Activated T-cell treated with anti-CD3 and anti-CD28 coated beads, Interleukin-2, amount 50 U/mL, for 72 hours (primary cell): ENCODE measurements at places on chromosomes 12 and 14. TPM values are rescaled to one million over a fixed set of nuclear protein-coding genes. Genes with fewer than 3 reads are reported as not detected.

GRCh38 chr12:69331519-69331908 is 16.7 kb upstream of the LYZ start:
- peak overlapping the region; percentile 97 for H3K27ac ChIP-seq
- no peaks in the 10 kb centered on the region for H3K27me3 ChIP-seq
- H3K4me3 ChIP-seq, result peak overlapping the region; percentile 86
- no peak for DNase-seq
- H3K36me3 ChIP-seq, result no peaks in the 10 kb centered on the region

GRCh38 chr12:5480218-5480937 is 48.5 kb downstream of the NTF3 start:
- H3K27me3 ChIP-seq, result peaks cover 6% of the 10 kb centered on the region
- H3K4me1 ChIP-seq, result no peaks in the 10 kb centered on the region
- DNase-seq, result no peak
- H3K27ac ChIP-seq, result no peak overlapping the region
- no peak overlapping the region for H3K4me3 ChIP-seq
- no peaks in the 10 kb centered on the region for H3K36me3 ChIP-seq

DNA sequence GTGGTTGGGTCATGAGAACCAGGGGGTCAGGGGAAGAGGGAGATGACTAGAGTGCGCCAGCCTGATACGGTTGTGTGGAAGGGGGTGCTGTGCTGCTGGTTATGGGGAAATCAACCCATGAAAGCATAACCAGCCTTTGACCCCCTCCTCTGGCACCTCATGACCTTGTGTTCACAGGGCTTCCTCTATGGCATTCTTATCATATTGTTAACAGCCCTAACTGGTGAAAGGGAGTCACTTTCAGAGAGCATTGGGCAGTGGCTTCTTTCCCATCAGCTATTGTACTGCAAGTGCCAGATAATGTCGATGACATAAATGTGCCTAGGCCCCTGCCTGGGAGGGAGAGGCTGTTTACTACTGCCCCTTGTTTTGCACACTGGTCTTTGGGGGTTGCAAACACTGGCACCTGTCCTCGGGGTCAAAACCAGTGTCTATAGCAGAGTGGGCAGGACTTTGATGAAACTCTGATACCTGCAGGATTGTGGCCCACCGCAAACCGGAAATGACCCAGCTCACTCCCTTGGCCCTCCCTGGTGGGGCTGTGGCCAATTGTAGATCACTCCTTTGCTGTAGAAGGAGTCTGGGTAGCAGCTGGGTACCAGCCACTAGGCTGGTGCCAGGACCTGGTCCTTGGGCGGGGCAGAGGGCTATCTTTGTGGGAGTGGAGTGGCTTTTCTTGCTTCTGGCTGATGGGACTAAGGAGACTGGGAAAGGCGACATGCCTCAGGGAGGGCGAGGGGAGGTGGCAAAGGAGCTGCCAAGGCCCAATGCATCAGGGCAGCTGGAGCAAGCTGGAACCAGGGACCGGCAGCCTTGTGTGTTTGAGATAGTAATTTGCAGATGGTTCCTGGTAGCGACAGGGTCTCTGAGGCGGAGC is 634 bp upstream of the TMEM63C start:
- no peak overlapping the region for H3K27ac ChIP-seq
- no peaks in the 10 kb centered on the region for H3K36me3 ChIP-seq
- H3K27me3 ChIP-seq, result peaks cover 48% of the 10 kb centered on the region
- H3K4me3 ChIP-seq, result peak overlapping the region; percentile 81

GRCh38 chr12:43482311-43483085 is 69.5 kb downstream of the ADAMTS20 start:
- no peak overlapping the region for H3K4me3 ChIP-seq
- no peaks in the 10 kb centered on the region for H3K27me3 ChIP-seq
- no peaks in the 10 kb centered on the region for H3K36me3 ChIP-seq

DNA sequence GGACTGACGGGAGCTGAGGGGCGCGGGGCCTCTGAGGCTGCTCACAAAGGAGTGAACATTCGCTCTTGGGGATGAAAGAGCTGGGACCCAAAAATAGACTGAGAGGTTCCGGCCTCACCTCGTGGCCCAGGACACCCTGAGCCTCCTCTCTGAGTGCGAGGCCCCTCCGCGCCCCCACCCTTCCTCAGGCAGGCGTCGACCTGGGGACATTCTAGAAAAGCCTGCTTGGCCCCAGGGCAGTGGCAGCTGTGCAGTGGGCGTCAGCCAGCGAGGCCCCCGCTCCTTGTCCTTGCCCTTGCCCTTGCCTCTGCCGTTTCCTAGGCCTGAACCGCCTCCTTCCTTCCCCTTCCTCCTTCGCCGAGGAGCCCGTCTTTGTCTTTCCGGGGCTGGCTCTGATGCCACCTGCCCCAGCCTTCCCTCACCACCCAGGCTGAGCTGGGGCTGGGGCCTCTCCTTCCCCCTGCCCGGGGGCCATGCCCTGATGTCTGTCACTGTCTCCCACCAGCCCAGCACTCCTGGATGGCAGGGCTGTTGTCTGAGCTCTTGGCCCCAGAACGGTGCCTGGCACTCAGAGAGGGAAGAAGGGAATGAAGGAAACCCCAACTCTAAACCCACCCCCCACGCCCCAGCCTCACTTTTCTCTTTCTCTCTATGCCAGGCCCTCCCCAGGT is 208.2 kb upstream of the RTL1 start:
- no peak for DNase-seq
- no peak overlapping the region for H3K27ac ChIP-seq
- H3K4me3 ChIP-seq, result no peak overlapping the region
- H3K4me1 ChIP-seq, result no peaks in the 10 kb centered on the region

- H3K27ac ChIP-seq, result no peak overlapping the region
- H3K27me3 ChIP-seq, result no peaks in the 10 kb centered on the region
- H3K4me3 ChIP-seq, result no peak overlapping the region
- H3K4me1 ChIP-seq, result no peaks in the 10 kb centered on the region
Observed at GRCh38 chr14:80059041-80059440, 152.3 kb downstream of the DIO2 start.

Gene RTN1
- not detected for total RNA-seq

Gene PAX9
- not detected for total RNA-seq
